GOT3 (cell line): ENCODE measurements at places on chromosomes 7 and 10.

- no peak for DNase-seq
Measured at GRCh38 chr7:46970476-46970875, 611.4 kb downstream of the TNS3 start.

DNA sequence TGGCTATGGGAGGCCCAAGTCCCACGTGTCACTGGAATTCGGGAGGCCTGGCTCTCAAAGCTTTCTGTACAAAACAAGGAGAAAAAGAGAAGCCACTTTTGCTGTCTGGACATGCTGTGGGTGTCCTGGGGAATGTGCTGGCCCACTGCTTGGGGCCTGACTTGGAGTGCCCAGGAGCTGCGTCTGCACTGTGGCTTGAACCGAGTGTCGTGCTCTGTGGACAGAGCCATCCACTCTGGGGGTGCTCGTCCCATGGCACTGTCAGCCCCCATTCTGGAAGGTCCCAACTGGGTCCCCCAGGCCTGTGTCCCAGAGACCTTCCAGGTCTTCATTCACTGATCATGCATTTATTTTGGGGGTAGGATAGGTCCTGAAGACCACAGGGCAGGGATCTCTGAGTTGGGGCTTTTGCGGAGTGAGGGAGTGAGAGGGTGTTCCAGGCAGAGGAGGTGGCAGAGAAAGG lies 138.0 kb downstream of the LHPP start:
- no peak for DNase-seq

DNA sequence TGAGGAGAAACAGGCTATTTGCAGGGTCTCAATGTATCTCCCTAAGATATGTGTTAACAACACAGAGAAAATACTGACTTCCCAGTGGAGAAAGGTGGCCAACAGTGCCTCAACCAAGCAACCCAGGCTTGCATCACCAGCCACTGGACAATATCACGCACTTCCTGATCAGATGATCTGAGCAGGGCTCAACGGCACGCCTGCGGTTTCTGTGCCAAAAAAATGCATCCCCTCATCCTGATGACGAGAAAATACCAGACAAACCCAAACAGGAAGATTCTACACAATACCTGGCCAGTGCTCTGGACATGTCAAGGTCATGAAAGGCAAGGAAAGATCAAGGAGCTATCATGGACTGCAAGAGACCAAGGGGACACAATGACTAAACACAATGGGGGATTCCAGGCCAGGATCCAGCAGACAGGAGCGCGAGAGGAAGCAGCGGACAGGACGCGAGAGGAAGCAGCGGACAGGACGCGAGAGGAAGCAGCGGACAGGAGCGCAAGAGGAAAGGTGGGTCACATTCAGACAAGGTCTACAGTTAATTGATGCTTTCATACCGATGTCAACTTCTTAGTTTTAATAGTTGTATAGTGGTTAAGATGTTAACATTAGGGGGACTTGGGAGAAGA lies 51.1 kb downstream of the GNA12 start:
- no peak for DNase-seq

DNA sequence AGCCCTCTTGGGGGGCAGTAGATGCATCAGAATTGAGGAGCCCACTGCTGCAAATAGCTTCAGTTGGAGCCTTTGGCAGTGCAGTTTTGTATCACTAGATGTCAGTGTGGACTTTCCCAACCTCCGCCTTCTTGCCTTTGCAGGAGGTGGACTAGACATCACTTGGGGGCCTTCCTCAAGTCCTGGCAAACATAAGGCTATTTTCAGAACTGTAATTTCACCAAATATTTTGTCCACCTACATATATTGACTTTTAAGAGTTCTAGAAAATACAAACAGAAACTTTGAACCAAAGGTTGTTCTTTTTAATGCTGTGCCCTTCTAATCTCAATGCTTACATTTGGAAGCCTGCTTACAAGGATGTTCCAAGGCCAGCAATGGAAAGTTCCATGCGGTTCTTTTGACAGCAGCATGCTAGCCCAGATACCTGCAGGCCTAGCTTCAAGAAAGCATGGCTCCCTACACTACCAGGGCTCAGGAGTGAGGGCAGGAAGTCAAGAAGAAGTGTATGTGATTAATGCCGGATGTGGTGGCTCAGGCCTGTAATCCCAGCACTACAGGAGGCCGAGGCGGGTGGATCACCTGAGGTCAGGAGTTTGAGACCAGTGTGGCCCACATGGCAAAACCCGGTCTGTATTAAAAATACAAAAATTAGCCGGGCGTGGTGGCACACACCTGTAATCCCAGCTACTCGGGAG lies 8.0 kb upstream of the ZNRF2 start:
- DNase-seq, result no peak

GRCh38 chr7:100472854-100473499 lies 6.0 kb downstream of the TSC22D4 start:
- no peak for DNase-seq

GRCh38 chr10:12638781-12639180 lies 289.4 kb downstream of the CAMK1D start:
- no peak for DNase-seq

GRCh38 chr10:129725890-129726631 lies 238.0 kb downstream of the EBF3 start:
- no peak for DNase-seq

GRCh38 chr7:106891548-106892410 lies 26.7 kb downstream of the PIK3CG start:
- DNase-seq, result no peak

- no peak for DNase-seq
Measured at GRCh38 chr10:85666102-85666501, 700.5 kb downstream of the GRID1 start.

DNA sequence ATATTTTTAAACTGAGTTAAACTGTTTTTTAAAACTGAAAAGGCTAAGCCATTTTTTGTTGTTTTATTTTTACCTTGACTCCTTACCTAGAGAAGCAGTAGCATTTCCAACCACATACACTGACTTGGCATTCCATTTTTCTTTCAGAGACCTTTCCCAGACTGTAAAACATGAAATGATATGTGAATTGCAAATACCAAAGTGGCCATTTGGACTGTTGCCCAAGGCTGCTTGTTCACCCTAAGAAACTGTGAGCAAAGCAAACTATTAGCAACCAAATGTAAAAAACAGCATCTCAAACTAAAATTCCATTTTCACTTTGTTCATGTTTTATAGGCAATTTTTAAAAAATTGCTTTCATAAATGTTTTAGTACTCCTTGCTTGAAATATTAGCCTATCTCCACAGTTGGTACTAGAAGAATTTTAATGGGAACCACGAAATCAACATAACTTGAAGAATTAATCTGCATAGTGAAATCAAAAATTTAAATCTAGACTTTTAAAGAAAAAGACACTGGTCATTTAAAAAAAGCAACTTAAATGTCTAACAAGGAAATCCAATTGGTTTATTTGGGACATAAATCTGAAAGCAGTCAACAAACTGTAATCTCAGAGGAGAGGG lies 10.8 kb downstream of the UROS start:
- DNase-seq, result no peak

- DNase-seq, result no peak
Measured at GRCh38 chr7:132486274-132486610, 90.0 kb downstream of the PLXNA4 start.

DNA sequence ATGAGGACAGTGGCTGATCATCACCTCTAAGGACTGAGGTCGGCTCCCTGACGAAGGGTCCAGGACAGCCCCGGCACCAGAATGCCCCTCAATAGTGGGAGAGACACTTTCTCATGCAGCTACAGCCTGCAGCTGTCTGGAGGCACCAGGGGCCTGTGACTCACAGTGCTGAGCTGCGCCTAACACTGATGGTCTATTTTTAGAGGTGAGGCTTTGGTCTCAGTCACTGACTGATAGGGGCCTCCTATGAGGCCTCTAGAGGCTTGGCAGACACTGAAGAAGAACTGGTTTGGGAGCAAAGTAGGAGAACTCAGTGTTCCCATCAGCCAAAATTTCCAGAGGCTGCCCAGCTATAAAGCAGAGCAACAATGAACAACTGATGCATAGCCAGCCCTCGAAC lies 130.1 kb downstream of the COBL start:
- no peak for DNase-seq

GRCh38 chr10:25261558-25261957 lies 86.8 kb downstream of the GPR158 start:
- DNase-seq, result no peak

DNA sequence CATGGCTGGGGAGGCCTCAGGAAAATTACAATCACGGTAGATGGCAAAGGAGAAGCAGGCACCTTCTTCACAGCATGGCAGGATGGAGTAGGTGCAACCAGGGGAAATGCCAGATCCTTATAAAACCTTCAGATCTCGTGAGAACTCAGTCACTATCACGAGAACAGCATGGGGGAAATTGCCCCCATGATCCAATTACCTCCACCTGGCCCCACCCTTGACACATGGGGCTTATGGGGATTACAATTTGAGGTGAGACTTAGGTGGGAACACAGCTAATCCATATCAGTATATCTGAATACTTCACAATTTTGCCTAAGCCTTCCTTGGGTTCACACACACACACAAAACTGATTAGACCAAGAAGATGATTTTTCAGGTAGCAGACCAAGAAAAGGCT lies 145.1 kb upstream of the COL1A2 start:
- no peak for DNase-seq

GRCh38 chr7:45342236-45342635 lies 184.6 kb downstream of the RAMP3 start:
- no peak for DNase-seq

GRCh38 chr7:79984210-79984609 lies 150.4 kb upstream of the GNAI1 start:
- DNase-seq, result no peak

- DNase-seq, result no peak
Measured at GRCh38 chr10:86224354-86225102, 142.1 kb downstream of the GRID1 start.

DNA sequence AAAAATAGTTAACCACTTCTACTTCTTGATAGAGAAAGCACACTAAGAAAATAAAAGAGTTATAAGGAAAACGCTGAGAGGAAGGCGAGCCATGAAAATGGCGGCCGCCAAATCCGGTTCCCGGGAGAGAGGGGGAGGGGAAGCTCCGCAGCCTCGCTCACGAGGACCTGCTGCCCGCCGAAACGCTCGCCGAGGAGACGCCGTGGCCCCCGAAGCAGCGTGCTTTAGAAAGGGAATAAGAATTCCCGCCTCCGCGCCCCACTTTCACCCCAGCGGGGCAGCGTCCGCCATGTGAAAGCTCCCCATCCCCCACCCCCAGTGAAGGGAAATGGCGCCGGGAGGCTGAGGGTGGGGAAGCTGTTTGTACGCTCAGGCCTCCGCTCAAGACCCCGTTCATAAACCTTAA lies 505 bp downstream of the HNRNPA2B1 start:
- DNase-seq, result no peak

- no peak for DNase-seq
Measured at GRCh38 chr10:28853195-28853594, 175.9 kb downstream of the BAMBI start.

- no peak for DNase-seq
Measured at GRCh38 chr7:66970310-66970709, 25.1 kb downstream of the SBDS start.

DNA sequence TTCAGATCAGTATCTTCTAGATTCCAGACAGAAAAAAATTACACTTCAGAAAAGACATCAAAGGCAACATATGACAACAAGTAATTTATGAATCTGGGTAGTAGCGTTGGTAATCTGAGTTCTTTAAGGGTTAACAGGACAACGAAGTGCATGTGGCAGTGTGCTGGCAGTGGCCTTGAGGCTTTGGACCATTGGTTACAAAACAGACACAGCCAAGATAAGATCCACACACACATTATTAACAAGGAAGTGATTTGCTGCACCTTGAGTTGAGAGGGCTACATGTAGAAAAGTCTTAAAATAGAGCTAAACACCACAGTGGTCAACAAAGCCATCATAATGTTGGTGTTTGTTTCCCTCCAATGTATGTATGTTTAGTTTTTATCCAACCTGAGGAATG lies 40.6 kb downstream of the AKR1D1 start:
- no peak for DNase-seq

DNA sequence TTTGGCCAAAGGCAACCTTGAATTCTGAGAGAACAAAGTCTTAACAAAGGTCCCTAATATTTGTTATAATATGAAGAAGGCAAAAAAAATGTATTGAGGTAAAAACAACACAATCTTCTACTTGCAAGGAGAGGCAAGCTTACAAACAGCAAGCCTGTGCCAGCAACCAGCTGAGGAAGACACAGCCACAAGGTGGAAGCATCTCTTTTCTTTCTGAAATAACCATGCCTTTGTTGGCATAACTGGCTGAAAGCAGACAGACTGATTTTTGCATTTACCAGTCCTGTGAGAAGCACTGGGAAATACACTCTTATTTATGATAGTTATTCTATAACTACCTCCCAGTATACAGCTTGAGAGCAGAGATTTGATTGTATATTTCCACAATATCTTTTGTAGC lies 292.0 kb downstream of the PHTF2 start:
- DNase-seq, result no peak

GRCh38 chr10:600876-601659 lies 88.4 kb downstream of the DIP2C start:
- DNase-seq, result no peak

GRCh38 chr7:157803906-157804305 lies 467.1 kb downstream of the DNAJB6 start:
- no peak for DNase-seq

DNA sequence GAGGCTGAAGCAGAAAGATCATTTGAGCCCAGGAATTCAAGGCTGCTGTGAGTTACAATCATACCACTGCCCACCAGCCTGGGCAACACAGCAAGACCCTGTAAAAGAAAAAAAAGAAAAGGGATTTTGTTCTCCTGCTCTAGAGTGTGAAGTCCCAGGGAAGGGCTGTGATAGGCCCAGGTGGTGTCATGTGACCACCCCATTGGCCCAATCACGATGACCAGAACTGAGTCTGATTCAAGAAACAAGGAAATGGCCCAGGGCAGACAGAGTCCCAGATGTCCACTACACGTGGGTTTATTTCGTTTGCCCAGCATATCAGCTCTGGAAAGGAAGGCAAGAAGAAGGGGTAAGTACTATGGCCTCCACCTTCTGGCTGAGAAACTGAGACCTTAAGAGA lies 81.3 kb upstream of the CUX1 start:
- DNase-seq, result no peak

DNA sequence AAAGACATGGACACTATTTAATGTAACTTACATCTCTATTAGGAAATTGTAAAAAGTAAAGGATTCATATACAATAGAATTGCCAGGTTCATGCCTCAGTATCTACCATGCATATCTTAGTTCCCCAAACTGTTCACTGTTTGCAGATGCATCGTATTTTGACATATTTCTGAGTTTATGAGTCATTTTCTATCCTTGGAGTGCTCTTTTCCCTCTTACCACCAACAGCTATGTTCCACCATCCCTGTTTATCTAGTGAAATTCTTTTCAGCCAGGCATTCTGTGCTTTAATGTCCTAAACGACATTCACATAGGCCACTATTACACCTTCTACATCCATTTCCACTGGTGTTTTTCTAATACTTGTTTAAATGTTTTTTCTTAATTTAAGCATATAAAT lies 139.4 kb upstream of the HPS1 start:
- no peak for DNase-seq
